Cardiac muscle cell (in vitro differentiated cells and primary cell): ENCODE measurements at places on chromosomes 11 and 22.
A peak's percentile ranks its signal among the peaks of the same experiment; 100 is the strongest.

DNA sequence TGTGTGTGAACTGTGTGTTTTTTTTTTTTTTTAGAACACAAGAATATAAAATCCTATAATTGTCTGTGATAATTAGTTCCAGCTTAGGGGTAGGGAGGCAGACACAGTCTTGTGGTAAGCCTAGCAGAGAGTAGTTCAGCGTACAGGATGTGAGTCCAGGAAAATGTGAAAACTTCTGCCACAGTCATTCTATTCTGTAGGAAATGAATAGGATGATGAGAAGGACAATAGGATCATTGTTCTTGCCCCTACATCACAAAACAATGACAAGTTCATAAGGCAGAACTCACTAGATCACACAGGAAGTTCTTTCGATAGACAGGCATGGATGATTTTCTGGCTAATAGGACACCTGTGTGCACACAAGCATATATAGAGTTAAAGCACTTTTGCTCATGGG, 132.2 kb downstream of the NAV2 start:
- no peaks in the 10 kb centered on the region for H3K36me3 ChIP-seq
- peaks cover 14% of the 10 kb centered on the region for H3K4me1 ChIP-seq
- no peak overlapping the region for H3K27ac ChIP-seq
- H3K27me3 ChIP-seq = peaks cover 2% of the 10 kb centered on the region
- no peak for DNase-seq

DNA sequence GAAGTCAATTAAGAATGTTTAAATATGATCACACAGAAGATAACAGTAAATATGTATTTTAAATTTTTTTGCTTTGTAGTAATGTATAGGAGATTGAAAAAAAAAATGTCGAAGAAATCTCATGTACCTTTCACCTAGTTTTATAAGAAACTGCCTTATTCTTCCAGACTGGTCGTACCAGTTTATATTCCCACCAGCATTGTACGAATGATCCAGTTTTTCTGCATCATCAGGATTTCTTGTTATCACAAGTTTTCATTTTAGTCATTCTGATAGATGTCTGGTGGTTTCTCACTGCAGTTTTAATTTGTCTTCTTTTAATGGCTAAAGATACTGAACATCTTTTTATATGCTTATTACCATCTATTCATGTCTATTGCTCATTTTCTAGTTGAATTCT, 101.8 kb upstream of the CTSC start:
- H3K4me3 ChIP-seq = no peak overlapping the region
- H3K27ac ChIP-seq = no peak overlapping the region
- H3K36me3 ChIP-seq = no peaks in the 10 kb centered on the region
- H3K4me1 ChIP-seq = no peaks in the 10 kb centered on the region

DNA sequence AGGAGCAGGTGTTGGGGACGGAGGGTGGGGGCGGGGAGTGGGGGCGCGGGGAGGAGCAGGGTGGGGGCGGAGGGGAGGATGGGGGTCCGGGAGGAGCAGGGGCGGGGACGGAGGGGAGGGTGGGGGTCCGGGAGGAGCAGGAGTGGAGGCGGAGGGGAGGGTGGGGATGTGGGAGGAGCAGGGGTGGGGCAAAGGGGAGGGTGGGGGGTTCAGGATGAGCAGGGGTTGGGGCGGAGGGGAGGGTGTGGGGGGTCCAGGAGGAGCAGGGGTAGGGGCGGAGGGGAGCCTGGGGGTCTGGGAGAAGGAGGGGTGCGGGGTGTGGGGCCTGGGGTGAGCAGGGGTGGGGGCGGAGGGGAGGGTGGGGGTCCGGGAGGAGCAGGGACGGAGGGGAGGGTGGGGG, 17.1 kb downstream of the CRELD2 start:
- peak overlapping the region; percentile 16 for H3K4me3 ChIP-seq
- H3K4me1 ChIP-seq = peaks cover 35% of the 10 kb centered on the region
- DNase-seq = peak; percentile 74
- H3K27ac ChIP-seq = no peak overlapping the region
- H3K36me3 ChIP-seq = no peaks in the 10 kb centered on the region

- no peaks in the 10 kb centered on the region for H3K27me3 ChIP-seq
- H3K36me3 ChIP-seq = no peaks in the 10 kb centered on the region
- no peak for DNase-seq
Observed at GRCh38 chr11:35546317-35546716, 20.9 kb upstream of the PAMR1 start.

GRCh38 chr11:73324665-73325035, 16.6 kb downstream of the ARHGEF17 start:
- no peak overlapping the region for H3K4me3 ChIP-seq
- no peak for DNase-seq
- H3K27me3 ChIP-seq = no peaks in the 10 kb centered on the region
- H3K36me3 ChIP-seq = no peaks in the 10 kb centered on the region

DNA sequence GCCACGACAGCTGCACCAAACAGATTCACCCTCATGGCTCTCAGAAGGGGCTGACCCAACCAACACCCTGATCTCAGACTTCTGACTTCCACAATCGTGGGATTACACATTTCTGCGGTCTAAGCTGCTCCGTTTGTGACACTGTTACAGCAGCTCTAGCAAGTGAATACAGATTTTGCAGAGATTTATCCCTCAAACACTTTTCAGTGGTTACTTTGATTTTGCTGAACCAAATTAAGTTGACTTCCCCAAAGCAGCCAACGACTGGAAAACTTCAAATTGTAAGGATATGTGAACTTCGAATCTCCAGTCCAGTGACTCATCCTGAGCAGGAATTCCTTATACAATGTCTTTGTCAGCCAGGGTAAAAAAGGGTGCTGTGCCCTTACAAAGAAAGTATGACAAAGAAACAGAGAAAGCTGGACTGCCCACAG, 14.8 kb upstream of the INCENP start:
- no peaks in the 10 kb centered on the region for H3K27me3 ChIP-seq
- H3K4me1 ChIP-seq = no peaks in the 10 kb centered on the region
- no peaks in the 10 kb centered on the region for H3K36me3 ChIP-seq
- no peak overlapping the region for H3K4me3 ChIP-seq
- H3K27ac ChIP-seq = no peak overlapping the region

- no peaks in the 10 kb centered on the region for H3K36me3 ChIP-seq
- H3K4me3 ChIP-seq = peak overlapping the region; percentile 55
- H3K27me3 ChIP-seq = no peaks in the 10 kb centered on the region
- H3K4me1 ChIP-seq = peaks cover 7% of the 10 kb centered on the region
Observed at GRCh38 chr11:111878385-111878848, 548 bp downstream of the FDXACB1 start.

DNA sequence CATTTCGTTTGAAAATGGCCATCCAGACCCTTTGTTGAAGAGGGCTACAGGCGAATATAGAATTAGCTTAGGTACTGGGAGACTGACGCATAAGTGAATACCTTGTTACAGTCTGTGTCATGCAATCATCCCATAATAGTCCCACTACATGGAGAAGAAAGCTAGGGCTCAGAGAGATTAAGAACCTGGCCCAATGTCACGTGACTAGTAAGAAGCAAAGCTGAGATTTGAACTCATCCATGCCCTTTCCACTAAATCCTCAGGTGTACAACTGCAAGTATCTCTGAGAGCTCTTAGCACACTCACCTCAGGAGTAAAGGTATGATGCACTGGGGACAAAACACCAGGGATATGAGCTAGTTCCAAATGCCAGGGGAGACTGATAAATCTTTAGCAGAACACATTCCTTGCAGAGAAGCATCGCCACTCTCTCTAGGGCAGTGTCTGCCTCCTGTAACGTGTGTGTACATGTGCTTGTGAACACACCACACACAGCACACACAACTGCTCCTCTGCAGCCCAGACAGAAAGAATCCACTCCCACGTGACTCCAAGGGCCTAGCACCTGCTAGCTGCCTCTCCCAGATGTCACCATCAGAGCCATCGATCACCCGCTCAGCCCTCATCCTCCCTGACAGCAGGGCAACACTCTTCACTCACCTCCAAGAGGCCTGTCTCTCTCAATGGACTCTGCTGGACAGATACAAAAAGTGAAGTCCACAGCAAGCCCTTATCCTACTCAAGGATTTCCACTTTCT, 402.8 kb downstream of the NXPE2 start:
- no peak overlapping the region for H3K4me3 ChIP-seq
- peaks cover 12% of the 10 kb centered on the region for H3K27me3 ChIP-seq
- H3K36me3 ChIP-seq = no peaks in the 10 kb centered on the region
- H3K4me1 ChIP-seq = no peaks in the 10 kb centered on the region
- DNase-seq = no peak
- no peak overlapping the region for H3K27ac ChIP-seq

DNA sequence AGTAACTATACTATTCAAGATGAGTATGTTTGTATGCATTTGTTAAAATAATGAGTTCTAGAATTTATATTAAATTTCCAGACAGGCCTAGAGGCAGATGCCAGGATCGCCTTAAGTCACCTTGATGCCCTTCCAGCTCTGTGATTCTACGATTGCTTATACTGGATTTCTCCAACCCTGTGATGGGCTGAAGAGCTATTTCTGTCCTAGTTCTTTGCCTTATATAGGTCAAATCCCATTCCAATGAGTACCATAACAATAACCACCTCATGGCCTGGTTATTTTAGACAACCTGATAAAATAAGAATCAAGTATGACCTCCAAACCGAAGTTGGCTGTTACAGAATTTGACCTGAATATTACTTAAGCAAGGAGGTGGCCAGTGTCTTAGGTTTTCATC, 79.8 kb upstream of the BLID start:
- no peaks in the 10 kb centered on the region for H3K36me3 ChIP-seq
- no peak overlapping the region for H3K4me3 ChIP-seq
- H3K27ac ChIP-seq = no peak overlapping the region
- H3K27me3 ChIP-seq = no peaks in the 10 kb centered on the region
- no peak for DNase-seq

- no peak for DNase-seq
- peaks cover 86% of the 10 kb centered on the region for H3K4me1 ChIP-seq
- H3K27ac ChIP-seq = no peak overlapping the region
- no peaks in the 10 kb centered on the region for H3K36me3 ChIP-seq
- H3K4me3 ChIP-seq = no peak overlapping the region
- H3K27me3 ChIP-seq = no peaks in the 10 kb centered on the region
Observed at GRCh38 chr22:28245579-28246224, 326.6 kb upstream of the PITPNB start.

DNA sequence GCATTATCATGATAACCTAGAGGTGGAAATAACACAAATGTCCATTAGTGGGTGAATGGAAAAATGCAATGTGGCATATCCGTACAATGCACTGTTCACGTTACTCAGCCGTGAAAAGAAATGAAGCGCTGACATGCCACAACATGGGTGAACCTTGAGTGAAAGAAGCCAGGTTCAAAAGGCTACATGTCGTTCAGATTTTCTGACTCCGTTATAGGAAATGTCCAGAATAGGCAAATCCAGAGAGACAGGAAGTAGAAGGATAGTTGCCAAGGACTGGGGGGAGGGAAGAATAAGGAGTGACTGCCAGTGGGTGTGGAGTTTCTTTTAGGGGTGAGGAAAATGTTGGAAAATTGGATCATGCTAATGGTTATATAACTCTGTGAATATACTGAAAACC, 133.8 kb downstream of the ATXN10 start:
- DNase-seq = no peak
- no peak overlapping the region for H3K4me3 ChIP-seq
- H3K27ac ChIP-seq = no peak overlapping the region
- H3K4me1 ChIP-seq = no peaks in the 10 kb centered on the region
- no peaks in the 10 kb centered on the region for H3K27me3 ChIP-seq

- no peak overlapping the region for H3K4me3 ChIP-seq
- no peaks in the 10 kb centered on the region for H3K36me3 ChIP-seq
- no peak overlapping the region for H3K27ac ChIP-seq
- no peaks in the 10 kb centered on the region for H3K27me3 ChIP-seq
- peaks cover 8% of the 10 kb centered on the region for H3K4me1 ChIP-seq
- DNase-seq = no peak
Observed at GRCh38 chr11:115590254-115590653, 86.0 kb upstream of the CADM1 start.

DNA sequence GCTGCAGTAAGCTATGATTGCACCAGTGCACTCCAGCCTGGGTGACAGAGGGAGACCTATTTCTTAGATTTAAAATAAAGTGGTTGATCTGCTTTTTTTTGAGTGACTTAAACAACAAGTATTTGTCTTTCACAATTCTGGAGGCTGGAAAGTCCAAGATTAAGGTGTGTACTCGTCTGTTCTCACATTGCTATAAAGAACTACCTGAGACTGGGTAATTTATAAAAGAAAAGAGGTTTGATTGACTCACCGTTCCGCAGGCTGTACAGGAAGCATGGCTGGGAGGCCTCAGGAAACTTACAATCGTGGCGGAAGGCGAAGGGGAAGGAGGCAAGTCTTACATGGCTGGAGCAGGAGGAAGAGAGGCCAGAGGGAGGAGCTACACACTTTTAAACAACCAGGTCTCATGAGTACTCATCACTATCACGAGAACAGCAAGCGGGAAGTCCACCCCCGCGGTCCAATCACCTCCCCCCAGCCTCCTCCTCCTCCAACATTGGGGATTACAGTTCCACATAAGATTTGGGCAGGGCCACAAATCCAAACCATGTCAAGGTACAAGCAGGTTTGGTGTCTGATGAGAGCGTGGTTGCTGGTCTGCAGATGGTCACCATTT, 19.7 kb upstream of the OSBPL5 start:
- H3K4me1 ChIP-seq = no peaks in the 10 kb centered on the region
- DNase-seq = no peak
- no peaks in the 10 kb centered on the region for H3K27me3 ChIP-seq

DNA sequence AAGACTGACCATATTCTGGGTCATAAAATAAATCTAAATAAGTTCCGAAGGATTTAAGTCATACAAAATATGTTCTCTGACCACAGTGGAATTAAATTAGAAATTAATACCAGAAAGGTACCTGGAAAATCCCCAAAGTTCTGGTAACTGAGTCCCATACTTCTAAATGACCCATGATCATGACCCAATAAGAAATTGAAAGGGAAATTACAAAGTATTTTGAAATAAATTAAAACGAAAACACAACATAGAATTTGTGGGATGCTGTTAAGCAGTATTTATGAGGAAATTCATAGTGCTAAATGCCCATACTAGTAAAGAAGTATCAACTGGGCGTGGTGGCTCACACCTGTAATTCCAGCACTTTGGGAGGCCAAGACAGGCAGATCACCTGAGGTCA, 23.4 kb upstream of the IL10RA start:
- H3K4me1 ChIP-seq = no peaks in the 10 kb centered on the region
- no peaks in the 10 kb centered on the region for H3K36me3 ChIP-seq
- H3K27ac ChIP-seq = no peak overlapping the region
- DNase-seq = no peak

- H3K27me3 ChIP-seq = no peaks in the 10 kb centered on the region
- no peak overlapping the region for H3K27ac ChIP-seq
- H3K4me1 ChIP-seq = peaks cover 8% of the 10 kb centered on the region
Observed at GRCh38 chr11:120013325-120014250, 124.3 kb downstream of the TRIM29 start.

DNA sequence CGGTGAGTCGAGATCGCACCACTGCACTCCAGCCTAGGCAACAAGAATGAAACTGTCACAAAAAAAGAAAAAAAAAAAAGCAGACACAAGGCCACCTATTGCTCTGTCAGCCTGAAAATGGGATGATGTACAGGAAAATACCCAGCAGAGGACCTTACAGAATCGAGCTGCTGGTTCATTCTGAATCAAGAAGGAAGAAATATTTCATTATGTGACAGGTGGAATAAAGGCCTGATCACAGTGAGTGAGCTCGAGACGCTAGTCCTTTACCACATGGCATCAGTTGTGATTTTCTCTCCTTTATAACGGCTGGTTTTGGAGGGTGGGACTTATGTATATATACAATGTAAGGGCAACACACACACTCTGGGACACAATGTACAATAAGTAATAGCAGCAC, 340.0 kb downstream of the LARGE1 start:
- DNase-seq = no peak
- no peak overlapping the region for H3K4me3 ChIP-seq
- H3K4me1 ChIP-seq = peaks cover 15% of the 10 kb centered on the region
- H3K27ac ChIP-seq = no peak overlapping the region
